ENCODE measurements at places on chromosomes 6 and 20.

DNA sequence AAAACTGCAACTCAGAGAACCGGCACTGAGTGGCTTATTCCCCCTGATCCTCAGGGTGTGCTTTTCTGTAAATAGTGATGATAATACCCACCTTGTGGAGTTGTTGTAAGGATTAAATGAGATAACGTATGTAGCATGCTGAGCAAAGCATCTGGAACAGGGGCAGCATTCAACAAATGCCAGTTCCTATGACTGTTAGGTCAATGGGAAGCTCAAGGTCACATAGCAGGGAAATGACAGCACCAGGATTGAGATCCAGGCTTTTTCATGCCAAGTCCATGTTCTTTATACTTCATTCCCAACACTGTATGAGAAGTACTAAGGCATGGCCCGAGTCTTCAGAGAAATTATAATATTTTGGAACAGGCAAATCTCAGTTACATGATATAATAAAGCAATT is 5.1 kb downstream of the RCAN2 start:
- DNase-seq = no peak

DNA sequence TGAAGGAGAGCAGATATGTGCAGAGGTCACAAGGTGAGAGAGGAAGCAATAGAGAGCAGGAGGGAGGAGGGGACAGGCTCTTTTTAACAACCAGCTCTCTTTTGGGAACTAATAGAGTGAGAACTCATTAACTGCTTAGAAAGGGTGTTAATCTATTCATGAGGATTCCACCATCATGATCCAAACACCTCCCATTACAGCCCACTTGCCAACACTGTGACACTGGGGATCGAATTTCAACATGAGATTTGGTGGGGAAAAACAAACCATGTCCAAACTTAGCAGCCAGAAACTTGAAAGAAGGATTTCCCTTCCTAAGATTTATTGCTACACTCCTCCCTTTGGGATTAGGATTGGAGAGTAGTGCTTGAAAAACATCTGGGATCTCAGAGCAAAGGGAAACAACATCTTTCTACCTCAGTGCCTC is 135.5 kb upstream of the PLCB4 start:
- no peak for DNase-seq

DNA sequence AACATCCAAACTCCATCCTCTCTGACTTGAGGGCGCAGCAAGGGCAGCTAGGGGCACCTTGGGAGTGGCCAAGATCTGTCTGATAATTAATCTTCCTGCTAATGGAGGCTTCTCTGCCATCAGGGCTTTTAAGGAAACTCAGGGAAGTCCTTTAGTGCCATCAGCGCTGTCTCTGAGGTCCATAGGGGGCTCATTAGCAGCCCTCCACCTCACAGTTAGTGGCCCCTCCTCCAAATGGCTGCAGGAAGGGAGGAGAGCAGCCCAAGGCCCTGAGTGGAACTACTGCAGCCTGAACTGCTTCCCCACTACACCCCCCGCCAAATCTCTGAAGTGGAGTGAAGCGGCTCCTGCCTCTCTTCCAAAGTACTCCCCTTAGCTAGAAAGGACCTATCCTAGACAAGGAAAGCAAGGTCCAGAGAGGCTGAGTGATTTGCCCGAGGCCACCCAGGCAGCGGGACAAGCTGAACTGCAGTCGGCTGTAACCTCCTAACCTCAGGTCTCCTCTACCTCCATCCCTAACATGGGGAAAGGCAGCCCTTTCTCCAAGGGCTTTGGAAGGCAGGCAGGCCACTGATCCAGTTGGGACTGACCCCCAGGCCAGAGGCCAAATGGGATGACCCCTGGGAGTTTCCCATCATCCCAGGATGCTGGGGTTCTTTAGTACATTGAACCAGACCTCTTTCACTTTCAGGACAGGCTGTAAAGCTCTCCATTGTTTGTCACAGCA is 39.5 kb upstream of the ZFAND3 start:
- no peak for DNase-seq

- no peak for DNase-seq
These were observed 15.7 kb downstream of the SLC23A2 start for GRCh38 chr20:4985658-4986057.

- DNase-seq = no peak
These were observed 30.0 kb downstream of the GJA10 start for GRCh38 chr6:89924231-89924630.

GRCh38 chr20:21503345-21503744 is 10.5 kb downstream of the NKX2-2 start:
- no peak for DNase-seq

- DNase-seq = no peak
These were observed 49.8 kb upstream of the NEDD9 start for GRCh38 chr6:11282245-11282644.

DNA sequence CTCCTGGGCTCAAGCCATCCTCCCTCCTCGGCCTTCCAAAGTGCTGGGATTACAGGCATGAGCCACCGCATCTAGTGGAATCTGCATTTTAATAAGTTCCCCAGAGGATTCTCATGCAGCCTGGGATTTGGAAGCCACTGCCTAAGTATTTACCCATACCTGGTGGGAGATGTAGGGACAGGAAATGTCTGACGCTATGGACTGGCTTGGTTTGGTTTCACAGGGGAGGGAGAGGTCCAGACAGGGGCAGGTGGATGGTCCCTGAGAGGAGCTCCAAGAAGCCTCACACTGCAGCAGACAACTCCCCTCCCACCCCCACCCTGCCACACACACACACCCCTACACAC is 4.4 kb downstream of the VSTM2L start:
- DNase-seq = no peak

GRCh38 chr6:69061066-69061465 is 426.0 kb downstream of the ADGRB3 start:
- DNase-seq = no peak

GRCh38 chr6:75081047-75081446 is 124.8 kb downstream of the COL12A1 start:
- DNase-seq = no peak

DNA sequence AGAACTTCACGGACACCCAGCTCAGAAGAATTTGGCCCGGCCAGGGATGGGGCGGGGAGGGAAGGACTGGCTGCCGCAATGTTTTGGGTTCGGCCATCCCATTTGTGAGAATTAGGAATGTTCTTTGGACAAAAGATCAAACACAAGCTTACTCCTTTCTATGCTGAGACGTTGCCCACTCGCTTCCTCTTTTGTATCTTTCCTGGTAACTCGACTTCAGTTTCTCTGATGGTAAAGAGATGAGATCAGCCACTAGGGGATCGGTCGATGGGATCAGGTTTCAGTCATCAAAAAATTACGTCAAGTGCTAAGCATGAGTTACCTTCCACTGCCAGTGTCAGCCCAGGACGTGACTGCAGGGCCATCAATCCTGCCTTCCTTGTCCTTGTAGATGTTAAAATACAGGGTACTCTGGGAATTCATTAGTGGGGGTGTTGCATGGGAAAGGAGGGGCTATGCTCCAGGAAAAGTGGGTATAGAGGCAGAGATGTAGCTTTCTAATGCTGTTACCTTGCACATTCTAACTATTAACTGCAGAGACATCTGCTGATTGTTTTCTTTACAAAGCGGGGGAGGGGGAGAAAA is 190.2 kb downstream of the TSHZ2 start:
- DNase-seq = no peak

GRCh38 chr20:59376109-59376841 is 75.9 kb downstream of the EDN3 start:
- no peak for DNase-seq

- DNase-seq = no peak
These were observed 30.9 kb upstream of the MLN start for GRCh38 chr6:33834401-33835392.

GRCh38 chr6:51640021-51640420 is 447.4 kb downstream of the PKHD1 start:
- DNase-seq = no peak

- no peak for DNase-seq
These were observed 121.9 kb upstream of the SULF2 start for GRCh38 chr20:47907031-47907675.

DNA sequence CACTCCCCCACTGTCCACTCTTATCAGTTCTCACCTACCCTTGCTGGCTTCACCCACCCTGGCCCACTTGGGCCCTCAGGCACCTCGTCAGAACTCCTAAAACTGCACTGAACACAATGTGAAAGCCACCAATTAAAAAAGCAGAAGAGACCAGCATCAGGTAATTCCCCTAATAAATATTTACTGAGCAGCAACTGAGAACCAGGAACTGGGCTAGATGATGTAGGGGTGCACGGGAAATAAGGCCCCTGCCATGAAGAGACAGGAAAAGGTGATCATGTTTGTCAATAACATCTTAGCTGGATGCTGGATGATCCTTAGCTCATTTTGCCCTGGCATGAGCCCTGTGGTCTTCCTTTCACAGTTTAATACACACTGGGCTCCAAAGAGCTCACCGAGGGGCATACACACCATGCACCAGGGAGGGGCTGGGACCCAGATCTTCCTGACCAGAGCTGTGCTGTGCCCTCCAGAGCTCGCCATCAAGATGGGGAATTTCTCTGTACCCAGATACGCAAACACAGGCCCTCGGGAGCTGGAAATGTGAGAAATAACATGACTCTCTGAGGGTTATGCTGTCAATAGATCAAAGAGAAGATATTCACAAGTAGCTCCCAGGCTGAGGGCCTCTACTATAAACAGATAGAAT is 113.6 kb upstream of the SLC22A16 start:
- no peak for DNase-seq

DNA sequence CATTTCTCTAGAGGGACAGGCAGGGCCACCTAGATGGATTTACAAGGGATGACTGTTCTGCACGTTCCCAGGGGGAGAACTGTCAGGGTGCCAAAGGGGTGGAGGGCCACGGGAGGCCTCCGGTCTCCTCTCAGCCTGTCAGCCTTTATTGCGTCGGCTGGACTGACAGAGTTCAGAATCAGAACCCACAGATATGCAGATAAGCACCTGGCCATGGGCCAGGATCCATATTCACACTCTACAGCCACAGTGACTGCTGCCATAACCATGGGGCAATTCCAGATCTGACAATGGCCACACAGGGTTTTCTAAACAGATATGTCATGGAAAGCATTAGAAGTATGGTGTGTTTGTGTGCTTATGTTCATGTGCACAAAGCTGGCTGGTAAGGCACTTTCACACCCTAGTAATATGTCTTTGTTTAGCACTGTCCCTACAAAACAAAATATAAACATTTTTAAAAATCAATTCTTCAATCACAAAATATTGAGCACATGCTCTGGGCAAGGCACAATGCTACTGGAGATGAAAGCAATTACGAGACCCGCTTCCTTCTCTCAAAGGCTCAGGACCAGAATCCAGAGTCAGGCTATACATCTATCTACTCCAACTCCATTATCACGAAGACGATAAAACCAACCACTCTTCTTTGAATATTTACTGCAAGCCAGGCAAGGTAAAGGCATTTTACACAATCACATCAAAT is 29.1 kb downstream of the TRAM2 start:
- no peak for DNase-seq

DNA sequence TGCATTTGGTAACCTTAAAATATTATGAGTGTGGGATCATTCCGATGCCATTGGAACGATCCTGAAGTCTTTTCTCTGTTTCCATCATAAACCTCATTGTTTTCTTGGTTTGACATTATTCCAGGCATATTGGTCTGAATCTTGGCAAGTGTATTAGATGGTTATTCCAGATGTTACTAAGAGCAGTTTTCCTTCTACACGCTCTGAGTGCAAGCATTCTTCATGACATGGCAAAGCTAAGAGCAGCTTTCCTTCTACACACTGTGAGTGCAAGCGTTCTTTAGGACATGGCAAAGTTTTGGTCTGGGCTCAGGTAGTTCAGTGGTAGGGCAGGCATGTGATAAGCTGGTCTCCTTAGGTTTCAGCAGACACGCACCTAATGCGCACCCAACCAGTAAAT is 53.0 kb downstream of the SMOC2 start:
- DNase-seq = no peak

DNA sequence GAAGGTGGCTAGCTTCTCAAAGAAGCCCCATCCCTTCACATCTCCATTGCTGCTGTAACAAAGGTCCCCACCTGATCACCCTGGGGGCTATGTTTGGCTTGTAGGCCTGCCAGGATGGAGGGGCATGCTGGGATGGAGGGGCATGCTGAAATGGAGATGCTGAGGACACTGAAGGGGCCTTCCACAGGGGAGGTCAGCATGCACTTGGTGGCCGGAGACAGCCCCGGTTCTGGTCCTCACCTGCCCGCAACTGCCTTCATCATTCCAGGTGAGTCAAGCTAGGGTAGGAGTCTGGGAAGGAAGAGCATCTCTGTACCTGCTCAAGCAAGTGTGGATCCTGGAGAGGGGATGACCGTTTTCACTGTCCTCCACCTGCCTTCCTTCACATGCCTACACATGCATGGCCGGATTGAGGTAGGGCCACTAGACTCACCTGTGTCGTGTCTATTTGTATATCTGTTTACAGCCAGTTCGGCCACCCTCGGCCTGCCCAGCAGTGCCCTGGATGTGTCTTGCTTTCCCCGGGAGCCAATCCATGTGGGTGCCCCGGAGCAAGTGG is 6.0 kb downstream of the L3MBTL1 start:
- no peak for DNase-seq

- DNase-seq = no peak
These were observed 66.6 kb upstream of the CTNNBL1 start for GRCh38 chr20:37627060-37627766.

GRCh38 chr6:116500969-116501433 is 10.4 kb upstream of the CALHM5 start:
- DNase-seq = no peak

DNA sequence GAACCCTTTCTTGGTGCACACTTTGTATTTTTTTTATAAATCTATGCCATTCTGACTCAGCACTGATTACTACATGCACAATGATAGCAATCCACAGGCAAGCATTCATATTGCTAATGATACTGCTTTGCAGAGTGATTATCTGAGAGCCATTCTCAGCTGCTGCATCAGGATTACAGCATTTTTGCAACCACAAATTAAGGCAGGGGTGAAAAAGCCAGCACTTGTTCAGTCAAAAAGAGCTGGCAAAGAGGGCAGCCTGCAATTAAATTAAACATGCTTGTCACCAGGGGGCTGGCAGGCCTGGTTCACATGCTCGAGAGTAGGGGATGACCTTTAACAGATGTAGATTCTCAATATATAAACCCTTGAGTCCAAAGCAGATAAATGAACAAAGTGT is 40.7 kb upstream of the SLC17A4 start:
- no peak for DNase-seq

DNA sequence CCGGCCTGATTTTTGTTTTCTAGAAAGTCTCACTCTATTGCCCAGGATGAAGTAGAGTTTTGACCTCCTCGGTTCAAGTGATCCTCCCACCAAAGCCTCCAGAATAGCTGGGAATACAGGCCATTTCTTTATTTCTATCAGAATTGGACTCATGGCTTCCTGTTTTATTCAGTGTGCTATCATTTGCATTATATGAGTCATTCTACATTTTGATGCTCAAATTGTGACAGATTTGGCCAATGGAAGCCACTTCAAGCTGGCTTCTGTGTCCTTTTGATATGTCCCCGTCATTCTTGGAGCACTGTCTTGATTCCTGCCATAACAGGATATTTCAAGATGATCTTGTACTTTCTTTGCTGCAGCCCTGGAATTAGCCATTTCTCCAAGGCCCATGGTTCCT is 75.1 kb downstream of the CNBD2 start:
- DNase-seq = no peak

- DNase-seq = no peak
These were observed 104.6 kb downstream of the DTD1 start for GRCh38 chr20:18692447-18692846.

All from stimulated activated CD8-positive, alpha-beta memory T cell treated with anti-CD3 and anti-CD28 coated beads, Interleukin-4, amount 100 ng/mL, for 24 hours (primary cell).